GM12864 (cell line): ENCODE measurements at places on chromosomes 12 and 14.

DNA sequence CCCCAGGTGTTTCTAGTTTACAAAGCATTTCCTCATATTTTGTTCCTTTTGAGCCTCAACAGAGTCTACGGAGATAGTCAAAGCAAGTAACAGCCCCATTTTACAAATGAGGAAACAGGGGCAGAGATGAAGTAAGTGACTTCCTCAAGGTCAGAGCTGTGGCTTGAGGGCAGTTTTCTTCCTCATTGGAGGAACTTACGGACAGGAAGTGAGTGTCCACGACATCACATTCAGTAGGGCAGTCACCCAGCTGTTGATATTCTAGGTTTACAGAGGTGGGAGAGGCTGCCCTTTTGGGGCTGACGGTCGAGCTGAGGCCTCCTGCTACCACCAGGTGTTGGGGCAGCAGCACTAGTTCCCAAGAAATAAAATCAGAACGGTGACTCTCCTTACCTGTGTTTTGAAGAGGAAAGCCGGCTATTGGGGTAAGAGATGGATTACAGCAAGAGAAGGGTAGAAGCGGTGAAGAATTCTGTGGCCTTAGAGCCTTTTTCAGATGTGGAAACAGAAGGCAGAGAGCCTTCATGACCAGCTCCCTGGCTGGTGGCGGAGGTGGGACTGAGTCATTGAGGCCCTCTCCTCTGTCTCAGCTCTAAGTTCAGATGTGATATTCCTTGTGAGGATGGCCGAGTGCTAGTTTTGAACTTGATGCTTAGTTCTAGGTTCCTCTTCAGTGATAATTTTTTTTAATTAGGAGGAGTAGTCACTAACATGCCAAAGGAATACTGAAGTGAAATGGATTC is 41.7 kb downstream of the SUSD6 start:
- DNase-seq = no peak

DNA sequence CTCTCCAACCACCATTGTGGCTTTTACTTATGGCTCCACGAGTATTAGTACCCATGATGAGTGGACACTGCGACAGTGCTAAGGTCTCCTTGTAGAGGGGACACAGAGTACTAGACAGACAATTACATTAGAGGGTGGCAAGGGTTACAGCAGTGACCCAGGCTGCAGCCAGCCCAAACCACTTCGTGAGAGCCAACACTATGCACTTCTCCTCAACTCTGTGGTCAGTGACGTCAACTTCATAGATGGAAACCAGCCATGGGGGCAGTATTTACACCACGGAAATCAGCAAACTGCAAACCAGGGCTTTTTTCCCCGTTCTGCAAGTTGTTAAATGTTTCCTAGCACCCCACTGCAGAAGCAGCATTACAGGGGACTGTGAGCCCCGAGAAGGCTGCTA is 61.6 kb upstream of the ZFP36L1 start:
- DNase-seq = no peak

- no peak for DNase-seq
These were observed 47.2 kb upstream of the KTN1 start for GRCh38 chr14:55532645-55533344.

- DNase-seq = no peak
These were observed 9.9 kb downstream of the GPR132 start for GRCh38 chr14:105055334-105055733.

- no peak for DNase-seq
These were observed 745.5 kb downstream of the TMTC2 start for GRCh38 chr12:83432176-83432719.

DNA sequence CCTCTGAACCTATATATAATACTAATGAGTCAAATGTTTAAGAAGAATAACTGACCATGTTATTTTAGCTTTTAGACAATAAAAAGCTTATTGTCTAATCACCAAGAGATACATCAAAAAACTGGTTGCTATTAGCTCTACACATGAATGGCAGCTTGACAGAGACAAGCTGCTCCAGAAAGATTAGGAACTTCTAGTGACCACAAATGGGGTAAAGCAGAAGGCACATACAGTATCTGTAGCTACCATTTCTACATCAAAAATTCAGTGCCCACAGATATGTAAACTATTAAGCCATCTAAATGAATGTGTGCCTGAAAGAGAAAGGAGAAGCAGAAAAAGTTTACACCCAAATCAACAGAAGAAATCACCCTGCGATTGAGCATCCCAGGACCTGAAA is 2.4 kb downstream of the AREL1 start:
- DNase-seq = no peak
